ENCODE measurements at places on chromosomes 3 and 15.

DNA sequence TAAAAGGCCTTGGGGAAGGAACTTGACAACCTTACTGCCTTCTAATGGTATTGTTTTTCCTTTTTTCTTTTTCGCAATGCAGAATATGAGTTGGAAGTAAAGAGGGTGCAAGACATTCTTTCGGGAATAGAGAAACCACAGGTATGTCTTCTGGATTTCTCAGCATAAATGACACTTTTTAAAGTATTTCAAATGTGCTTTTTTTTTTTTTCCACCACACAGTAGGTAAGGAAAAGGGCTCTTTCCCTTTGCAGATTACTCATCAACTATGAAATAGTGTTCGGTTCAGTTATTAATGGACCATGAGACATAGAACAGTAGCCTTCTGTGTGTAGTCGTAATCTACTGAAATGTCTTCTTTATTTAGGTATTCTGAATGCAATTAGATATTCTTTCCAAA, 162.4 kb downstream of the GHSR start:
- DNase-seq, result no peak

DNA sequence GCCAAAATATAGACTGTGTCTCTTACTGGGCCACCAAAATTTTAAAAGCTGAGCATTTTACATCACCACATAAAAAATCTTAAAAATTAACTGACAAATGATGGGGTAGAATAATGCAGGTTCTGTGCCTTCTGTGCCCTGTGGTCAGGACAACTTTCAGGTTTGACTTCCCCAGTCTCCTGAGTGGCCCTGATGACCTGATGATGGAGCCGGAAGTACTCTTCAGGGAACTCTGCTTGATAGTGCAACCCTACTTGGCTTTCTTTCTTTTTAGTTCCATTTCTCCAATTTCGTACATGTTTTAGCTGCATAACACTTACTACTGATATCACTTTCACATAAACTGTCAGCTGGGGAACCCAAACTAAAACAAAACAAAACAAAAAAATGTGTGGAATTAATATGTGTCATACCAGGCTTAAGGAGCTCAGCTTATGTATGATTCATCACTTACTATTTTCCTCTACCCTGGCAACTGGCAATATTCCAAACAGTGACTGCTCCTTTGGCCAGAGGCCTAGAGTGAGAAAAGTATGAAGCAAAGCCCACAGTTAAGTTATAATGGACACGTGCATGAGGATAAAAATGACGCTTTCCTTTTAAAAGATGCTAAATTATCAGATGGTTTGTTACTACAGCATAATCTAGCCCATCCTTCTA, 194.3 kb downstream of the BCHE start:
- DNase-seq, result peak; percentile 62

GRCh38 chr3:174325171-174325570, 534.0 kb upstream of the NAALADL2 start:
- no peak for DNase-seq

GRCh38 chr3:12768579-12769527, 9.8 kb upstream of the TMEM40 start:
- DNase-seq, result no peak

- no peak for DNase-seq
Observed at GRCh38 chr3:69791919-69792399, 52.7 kb downstream of the MITF start.

DNA sequence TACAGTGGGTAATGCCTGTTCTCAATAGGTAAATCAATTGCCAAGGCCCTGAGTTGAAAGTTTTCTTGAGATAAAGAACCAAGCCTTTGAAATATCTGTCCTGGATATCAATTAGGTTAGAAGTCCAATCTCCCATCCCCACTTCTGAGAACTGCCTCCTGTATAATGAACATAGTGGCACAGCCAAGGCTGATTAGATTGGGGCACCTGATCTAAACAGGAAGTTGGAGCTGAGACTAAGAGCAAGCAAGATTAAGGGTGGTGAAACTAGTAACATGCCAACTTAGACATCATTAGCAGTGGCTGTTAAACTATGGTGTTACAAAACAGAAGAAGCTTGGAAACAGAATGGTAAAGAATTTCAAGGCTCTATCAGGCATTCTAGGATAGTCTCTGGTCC, 137.7 kb upstream of the TMEM108 start:
- DNase-seq, result no peak

DNA sequence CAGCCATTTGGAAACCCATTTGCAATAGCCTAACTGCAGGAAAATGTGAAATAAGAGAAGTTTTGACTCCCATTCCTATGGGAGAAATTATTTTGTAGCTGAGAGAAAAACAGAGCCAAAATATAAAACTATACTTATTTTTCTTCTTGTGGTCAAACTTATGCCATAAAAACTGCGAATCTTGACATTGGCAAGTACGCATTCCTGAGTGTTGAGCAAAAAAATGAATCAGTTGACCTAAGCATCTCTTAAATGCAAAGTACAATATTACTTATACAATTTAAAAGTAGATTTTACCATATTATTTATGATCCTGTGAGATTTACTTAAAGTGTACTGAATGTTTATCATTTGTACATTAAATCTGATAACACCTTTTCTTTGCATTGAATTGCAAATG, 50.1 kb upstream of the CMC1 start:
- DNase-seq, result no peak

Data from SHP77 (cell line).